ENCODE measurements at places on chromosomes 2 and 18. TPM values are rescaled to one million over a fixed set of nuclear protein-coding genes. Genes with fewer than 3 reads are reported as not detected.

Gene UGT1A6
- not detected for total RNA-seq

Gene NDC80
- 10.9 TPM for total RNA-seq

GRCh38 chr18:57073501-57074187 is 73.2 kb upstream of the BOD1L2 start:
- H3K27ac ChIP-seq, result no peak overlapping the region
- no peak overlapping the region for H3K4me3 ChIP-seq
- no peak for DNase-seq

DNA sequence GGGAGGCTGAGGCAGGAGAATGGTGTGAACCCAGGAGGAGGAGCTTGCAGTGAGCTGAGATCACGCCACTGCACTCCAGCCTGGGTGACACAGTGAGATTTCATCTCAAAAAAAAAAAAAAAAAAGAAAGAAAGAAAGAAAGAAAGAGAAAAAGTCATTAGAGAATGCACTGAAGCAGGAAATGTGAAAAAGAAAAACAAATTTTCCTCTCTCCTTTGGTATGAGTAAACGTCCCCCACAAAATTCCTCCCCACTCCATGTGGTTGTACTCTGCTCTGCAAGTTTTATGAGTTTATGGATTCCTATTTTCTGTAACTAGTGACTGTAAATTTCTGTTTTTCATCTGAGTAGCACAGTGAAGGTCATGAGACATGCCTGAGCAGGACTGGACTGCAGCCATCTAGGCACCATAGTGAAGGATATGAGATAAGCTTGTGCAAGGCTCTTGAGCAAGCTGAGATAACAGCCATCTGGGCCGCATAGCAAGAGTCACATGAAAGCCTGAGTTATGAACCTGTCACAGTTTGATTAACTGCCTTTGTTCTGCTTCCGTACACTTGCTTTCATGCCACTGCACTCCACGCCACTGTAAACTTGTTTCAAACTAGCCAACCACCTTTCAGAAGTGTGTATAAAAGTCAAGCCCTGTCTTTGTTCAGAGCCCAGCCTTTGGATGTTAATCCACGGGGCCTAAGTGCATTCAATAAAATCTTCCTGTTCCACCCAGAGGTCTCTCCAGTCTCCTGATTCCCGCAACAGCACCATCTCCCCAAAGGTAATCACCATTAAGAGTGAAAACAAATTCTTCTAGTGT is 50.2 kb downstream of the SKA1 start:
- H3K4me3 ChIP-seq, result no peak overlapping the region
- no peak for DNase-seq
- H3K27ac ChIP-seq, result no peak overlapping the region

DNA sequence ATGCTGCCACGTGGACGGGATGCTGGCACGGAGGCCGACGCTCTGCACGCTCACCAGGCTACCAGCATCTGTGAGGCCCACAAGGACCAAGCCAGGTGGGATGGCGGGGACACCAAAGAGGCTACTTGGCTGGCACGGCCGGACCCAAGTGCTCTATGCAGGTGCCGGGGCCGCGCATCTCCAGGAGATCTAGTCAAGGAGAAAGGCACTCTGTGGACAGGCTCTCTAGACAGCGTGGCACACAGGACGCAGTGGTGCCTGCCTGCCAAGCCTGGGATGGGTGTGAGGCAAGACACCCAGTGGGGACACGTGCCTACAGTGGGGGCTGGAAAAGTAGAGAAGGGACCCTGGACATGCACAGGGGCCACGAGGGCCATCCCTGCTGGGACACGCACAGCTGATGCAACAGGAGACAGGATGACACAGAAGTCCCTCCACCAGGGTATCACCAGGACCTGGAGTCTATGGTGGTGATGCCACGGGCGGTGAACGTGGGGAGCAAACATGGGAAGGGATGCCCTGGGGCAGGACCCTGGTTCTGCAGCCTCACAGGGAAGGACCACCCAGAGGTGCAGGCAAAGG is 28.5 kb downstream of the ZNF516 start:
- no peak overlapping the region for H3K4me3 ChIP-seq
- no peaks in the 10 kb centered on the region for H3K36me3 ChIP-seq
- DNase-seq, result no peak
- no peaks in the 10 kb centered on the region for H3K27me3 ChIP-seq
- no peak overlapping the region for H3K27ac ChIP-seq
- peaks cover 25% of the 10 kb centered on the region for H3K4me1 ChIP-seq

Gene FAM237A
- not detected for total RNA-seq

DNA sequence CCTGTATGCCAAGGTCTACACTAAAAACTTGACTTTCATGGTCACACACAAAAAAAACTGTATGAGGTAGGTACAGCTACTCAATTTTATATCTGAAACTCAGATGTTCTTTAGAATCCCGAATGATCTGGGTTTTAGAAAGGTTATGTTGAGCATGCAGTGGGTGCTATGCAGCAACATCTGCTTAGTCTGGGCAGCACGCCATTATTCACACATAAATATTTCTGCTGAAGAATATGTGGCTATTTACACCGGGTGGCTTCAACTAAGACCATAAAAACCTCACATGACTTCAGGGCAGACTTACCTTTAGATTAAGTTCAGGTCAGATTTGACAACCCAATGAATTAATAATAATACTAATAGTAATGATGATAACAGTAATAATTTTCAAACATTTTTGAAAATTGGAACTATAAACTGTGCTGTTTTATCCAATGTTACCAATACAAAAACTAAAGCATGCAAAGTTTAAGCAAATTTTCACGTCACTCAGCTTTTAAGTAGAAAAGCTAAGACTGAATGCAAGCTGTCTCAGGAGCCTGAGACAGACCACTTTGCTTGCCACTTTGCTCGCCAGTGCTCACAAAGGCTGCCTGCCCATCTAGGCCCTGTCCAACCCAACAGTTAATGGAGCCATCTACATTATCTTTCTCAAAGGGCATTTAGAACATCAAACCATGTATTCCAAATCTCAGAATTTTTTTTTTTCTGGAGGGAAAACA is 292.0 kb downstream of the CNTNAP5 start:
- H3K27ac ChIP-seq, result no peak overlapping the region
- no peaks in the 10 kb centered on the region for H3K4me1 ChIP-seq
- H3K36me3 ChIP-seq, result no peaks in the 10 kb centered on the region
- DNase-seq, result no peak
- H3K27me3 ChIP-seq, result no peaks in the 10 kb centered on the region

Gene UGT1A7
- total RNA-seq, result not detected

Gene KIF5C
- total RNA-seq, result 0.13 TPM

DNA sequence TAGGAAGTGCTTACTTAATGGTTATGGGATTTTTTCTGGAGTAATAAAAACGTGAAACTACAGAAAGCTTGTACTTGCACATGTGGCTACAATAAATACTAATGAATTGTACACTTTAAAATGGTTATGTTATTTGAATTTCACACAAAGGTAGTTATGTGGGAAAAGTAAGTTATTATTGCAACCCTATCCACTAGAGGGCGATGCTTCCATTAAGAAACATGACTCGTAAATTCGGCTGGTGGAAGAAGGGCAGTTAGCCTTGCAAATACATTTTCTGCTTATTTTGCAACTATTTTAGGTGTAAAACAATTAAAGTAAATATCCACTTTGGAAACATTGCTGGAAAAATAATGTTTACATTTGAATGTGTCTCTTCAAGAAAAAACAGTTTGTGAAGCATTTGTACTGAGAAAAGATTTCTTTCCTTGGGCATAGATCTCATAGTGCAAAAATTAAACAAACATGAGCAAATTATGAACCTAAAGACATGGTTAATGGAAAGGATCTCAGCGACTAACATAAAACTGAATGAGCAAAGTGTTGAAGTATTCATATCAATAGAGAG is 68.1 kb upstream of the CSRNP3 start:
- peak; percentile 86 for DNase-seq
- H3K27ac ChIP-seq, result no peak overlapping the region
- no peaks in the 10 kb centered on the region for H3K27me3 ChIP-seq
- H3K4me3 ChIP-seq, result no peak overlapping the region
- H3K4me1 ChIP-seq, result no peaks in the 10 kb centered on the region

Gene GREB1L
- 3.0 TPM for total RNA-seq

- peaks cover 15% of the 10 kb centered on the region for H3K4me1 ChIP-seq
- H3K27me3 ChIP-seq, result no peaks in the 10 kb centered on the region
- no peak for DNase-seq
- no peak overlapping the region for H3K4me3 ChIP-seq
Observed at GRCh38 chr2:33358878-33359277, 117.6 kb upstream of the RASGRP3 start.

Gene ACADL
- total RNA-seq, result not detected

GRCh38 chr2:67625690-67626475 is 228.8 kb downstream of the ETAA1 start:
- H3K36me3 ChIP-seq, result no peaks in the 10 kb centered on the region
- DNase-seq, result peak; percentile 85

GRCh38 chr2:885230-886071 is 65.2 kb upstream of the SNTG2 start:
- no peaks in the 10 kb centered on the region for H3K36me3 ChIP-seq
- no peak for DNase-seq
- H3K4me1 ChIP-seq, result no peaks in the 10 kb centered on the region
- H3K27me3 ChIP-seq, result no peaks in the 10 kb centered on the region

Measured in GM23248 (cell line).